Muscle of arm (tissue), 14 donors: ENCODE measurements at places on chromosomes 7 and 10.

DNA sequence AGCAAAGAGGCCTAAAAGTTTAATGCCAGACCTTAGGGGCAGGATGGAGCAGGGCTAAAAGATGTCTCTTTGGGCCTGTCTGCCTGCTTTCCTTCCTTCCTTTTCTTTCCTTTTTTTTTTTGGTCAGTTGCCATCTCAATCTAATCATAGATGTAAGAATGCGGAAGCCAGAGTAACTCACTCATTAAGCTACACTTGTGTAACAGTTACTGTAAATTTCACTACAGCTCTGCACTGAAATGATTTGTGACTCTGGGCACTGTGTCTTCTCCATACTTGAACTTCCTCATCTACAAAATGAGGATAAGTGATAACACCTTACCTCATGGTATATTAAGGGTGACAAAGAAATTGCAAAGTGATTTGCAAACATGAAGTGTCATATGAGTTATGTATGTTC is 75.5 kb upstream of the AGK start:
- no peak for DNase-seq

GRCh38 chr10:8417631-8418030 is 363.1 kb downstream of the GATA3 start:
- DNase-seq = no peak

GRCh38 chr10:129023082-129023481 is 444.0 kb upstream of the MGMT start:
- peak; percentile 88 for DNase-seq

DNA sequence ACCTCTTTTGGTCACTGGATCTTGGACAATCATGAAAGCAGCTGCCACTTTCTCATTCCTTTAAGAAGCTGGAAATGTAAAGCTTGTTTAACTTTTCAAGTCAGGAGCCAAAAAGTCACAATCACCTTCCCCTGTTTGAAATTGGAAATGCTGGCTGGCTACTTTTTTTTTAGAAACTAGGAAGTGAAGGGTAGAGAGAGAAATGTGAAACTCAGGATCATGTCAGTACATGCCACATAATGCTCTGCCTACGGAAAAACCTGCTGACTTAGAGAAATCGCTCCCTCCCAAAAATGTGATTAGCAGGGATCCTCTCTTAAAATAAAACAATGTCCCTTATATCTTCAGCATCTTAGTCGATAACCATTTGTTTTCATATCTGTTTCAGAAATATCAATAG is 188.4 kb upstream of the C7orf33 start:
- no peak for DNase-seq

DNA sequence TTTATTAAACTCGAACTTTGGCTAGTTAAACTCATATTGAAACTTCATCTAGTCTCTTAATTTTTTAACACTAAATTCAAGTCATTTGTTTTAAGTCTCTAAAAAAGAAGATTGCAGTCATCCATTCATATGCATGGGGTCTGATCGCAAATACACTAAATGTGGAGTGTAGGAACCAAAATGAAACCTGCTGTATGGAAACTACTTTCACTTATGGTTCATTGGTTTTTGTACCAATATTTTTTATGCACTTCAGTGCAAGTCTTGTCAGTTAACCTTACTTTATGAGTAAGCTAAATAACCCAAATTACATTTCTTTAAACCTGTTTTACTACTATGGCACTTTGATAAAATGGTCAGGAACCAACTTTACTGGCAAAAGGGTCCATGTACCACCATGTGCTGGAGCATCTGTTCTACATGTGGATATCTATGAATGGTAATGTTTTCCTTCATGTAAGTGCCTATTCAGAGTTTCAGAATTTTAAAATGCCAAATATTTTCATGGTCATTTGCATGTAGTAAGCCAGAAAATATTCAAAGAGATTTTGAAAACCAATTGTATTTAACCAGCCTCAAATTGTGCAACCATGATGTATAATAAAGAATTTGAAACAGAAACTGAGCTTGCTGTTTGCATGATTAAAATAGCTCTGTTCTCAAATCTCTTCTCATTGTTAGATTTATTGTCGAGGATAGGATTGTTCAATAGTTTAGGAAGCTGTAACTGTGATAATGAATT is 7.6 kb upstream of the SUPV3L1 start:
- DNase-seq = no peak

- DNase-seq = peak; percentile 17
Measured at GRCh38 chr7:132270517-132270916, 305.8 kb downstream of the PLXNA4 start.

- DNase-seq = no peak
Measured at GRCh38 chr7:80070391-80070790, 64.2 kb upstream of the GNAI1 start.

DNA sequence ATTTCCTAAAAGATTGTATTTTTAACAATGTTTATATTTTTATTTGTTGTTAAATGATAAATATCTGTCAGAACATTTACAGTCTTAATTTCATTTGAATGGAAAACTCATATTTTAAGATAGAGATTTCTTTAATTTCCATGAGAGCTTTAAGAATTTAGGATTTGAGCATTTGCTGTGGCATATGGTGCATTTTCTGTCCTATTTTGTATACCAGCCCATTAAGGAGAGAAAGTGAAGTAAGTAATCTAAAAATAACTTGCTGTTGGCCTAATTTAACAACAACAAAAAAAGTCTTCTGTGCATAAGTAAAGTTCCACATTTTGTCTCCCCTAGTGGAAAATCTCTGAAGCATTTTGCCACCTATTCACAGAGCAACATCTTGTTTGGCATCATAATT is 190.9 kb upstream of the PPP1R3A start:
- DNase-seq = no peak

DNA sequence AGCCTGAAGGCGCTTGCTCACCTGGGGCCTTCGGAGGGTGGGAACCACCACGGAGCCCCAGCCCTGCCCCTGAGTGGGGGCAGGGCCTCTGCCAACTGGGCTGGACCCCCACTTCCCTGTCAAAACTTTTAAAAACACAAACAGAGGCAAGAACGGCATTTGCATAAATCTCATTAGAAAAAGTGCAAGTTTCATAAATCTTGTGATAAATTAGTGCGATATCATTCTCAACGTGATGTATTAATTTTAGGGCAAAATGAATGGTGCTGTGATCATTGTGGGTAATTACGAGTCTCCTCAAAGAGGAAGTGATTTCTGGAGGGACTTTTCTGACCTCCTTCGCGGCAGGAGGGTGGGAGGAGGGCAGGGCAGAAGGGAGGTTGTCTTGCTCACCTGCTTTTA is 98.3 kb downstream of the CDH23 start:
- DNase-seq = no peak

DNA sequence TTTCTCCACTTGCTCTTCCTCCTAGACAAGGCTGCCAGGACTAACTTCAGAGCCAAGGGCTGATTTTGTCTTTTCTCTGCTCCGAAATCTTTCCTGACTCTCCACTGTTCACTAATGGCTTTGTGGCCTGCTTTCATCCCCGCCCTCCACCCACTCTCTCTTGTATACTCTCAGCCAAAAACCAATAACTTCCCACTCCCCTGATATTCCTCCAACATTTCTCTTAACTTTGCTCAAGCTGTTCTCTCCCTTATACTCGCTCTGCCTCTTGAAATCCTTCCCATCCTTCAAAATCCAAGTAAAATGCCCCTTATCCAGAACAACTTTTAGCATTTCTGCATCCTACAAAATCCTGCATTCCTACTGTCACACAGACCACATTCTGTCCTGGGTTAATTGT is 214.8 kb downstream of the PHTF2 start:
- no peak for DNase-seq

GRCh38 chr7:388961-389701 is 99.2 kb downstream of the FOXL3 start:
- no peak for DNase-seq

GRCh38 chr7:146542101-146542500 is 425.5 kb downstream of the CNTNAP2 start:
- no peak for DNase-seq

DNA sequence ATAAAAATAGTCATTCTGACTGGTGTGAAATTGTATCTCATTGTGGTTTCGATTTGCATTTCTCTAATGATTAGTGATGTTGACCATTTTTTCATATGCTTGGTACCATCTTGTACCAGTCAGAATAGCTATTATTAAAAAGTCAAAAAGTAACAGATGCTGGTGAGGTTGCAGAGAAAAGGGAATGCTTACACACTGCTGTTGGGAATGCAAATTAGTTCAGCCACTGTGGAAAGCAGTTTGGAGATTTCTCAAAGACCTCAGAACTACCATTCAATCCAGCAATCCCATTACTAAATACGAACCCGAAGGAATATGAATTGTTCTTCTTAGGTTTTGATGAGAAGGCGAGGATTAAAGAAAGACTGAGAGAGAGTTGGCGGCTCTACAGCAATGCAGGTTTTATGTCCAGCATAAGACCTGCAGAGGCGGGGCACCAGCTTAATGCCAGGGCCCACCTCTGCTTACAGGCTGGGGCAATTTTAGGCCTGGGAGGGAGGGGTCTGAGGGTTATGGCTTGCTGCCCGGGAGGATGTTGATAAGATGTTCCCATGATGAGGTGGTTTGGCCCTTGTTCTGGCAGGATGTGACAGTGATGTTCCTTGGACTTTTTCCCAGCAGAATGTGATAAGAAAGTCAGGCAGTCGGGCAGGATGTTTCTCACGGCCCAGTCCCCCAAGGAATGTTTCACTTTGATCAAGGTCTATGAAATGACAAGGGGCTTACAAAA is 74.4 kb downstream of the MEST start:
- no peak for DNase-seq

- peak; percentile 31 for DNase-seq
Measured at GRCh38 chr10:88114368-88114767, 250.9 kb downstream of the PTEN start.

- DNase-seq = no peak
Measured at GRCh38 chr10:112585126-112585525, 138.1 kb downstream of the VTI1A start.

DNA sequence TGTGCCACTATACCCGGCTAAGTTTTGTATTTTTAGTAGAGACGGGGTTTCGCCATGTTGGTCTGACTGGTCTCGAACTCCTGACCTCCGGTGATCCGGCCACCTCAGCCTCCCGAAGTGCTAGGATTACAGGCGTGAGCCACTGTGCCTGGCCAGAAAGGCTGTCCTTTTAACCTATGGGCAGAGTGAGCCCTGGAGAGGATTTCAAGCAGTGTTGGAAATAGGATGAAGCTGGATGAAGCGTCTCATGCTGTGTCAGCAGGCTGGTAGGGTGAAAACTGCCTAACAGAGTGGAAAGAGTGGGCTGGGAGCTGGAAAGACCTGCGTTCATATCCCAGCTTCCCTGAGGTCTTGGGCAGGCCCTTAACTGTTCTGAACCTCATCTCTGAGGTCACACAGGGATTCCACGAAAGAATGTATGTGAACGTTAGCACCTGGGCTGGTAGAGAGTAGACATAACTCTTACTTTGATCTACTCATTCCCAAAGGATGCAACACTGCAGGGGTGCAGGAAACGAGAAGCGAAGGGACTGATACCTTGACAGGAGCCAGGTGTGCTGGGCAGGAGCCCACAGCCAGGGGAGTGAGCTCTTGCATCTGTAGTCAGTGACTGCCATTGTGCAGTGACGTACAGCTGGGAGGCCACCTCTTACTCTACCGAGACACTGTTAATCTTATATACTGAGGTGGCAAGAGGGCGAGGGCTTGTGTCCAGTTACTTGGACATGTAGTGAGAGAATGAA is 34.1 kb downstream of the WBP1L start:
- no peak for DNase-seq

GRCh38 chr7:50304129-50304910 is at the start of gene IKZF1:
Gene IKZF1 (plus strand): TSS chr7:50304716. CDS start chr7:50319062, 14,346 bp downstream.
- DNase-seq = no peak

- DNase-seq = peak; percentile 30
Measured at GRCh38 chr7:24979470-24979862, 512 bp downstream of the OSBPL3 start.

GRCh38 chr7:104955276-104955675 is 58.7 kb upstream of the KMT2E start:
- DNase-seq = no peak

DNA sequence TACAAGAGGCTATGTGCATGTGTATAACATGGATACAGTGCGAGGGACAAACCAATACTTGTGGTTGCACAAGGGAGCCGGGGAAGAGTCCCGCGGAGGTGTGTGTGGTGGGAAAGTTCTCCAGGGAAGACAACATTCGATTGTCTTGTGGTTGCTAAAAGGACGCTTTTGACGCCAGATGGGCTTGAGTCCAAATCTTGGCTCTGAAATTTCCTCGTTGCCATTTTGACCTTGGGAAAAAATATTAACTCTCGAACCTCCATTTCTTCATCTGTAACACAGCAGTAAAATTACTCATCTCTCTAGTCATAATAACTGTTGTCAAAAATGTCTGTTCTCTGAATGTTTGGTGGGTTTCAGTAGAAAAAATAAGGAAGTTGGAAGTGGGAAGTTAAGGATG is 16.5 kb downstream of the PLXDC2 start:
- no peak for DNase-seq

DNA sequence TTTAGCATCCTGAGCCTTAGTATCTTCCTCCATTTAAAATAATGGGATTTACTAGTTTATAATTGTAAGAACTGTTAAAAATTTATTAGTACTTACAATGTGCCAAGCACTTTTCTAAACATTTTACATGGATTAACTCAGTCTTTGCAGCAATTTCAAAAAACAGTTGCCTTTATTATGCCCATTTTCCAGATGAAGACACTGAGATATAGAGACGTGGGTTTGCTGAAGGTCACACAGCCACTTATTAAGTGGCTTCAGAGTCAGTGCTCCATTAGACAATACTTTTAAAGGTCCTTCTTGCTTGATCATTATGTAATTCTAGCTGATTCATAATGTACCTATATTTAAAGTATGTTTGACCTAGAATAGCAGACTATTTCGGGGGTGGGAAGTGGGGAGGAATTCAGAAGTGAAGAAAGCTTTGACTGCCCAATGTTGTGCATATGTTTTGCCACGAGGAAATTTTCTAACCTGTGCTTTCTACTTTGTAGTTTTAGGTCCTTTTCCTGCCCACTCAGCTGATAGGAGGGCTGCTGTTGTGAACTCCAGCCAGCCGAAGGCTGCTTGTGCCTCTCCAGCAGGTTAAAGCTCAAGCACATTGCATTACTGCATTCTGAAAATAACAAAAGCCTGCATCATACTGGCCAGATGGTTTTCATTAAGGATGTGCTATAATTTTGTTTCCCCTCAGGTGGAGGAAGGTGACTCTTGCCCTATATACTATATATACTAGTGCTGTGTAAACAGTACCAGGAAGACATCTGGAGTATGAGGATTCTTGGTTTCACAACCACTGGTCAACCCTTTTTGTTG is 4.3 kb downstream of the PLEKHA8 start:
- no peak for DNase-seq

- no peak for DNase-seq
Measured at GRCh38 chr7:93997868-93998267, 6.3 kb downstream of the BET1 start.

DNA sequence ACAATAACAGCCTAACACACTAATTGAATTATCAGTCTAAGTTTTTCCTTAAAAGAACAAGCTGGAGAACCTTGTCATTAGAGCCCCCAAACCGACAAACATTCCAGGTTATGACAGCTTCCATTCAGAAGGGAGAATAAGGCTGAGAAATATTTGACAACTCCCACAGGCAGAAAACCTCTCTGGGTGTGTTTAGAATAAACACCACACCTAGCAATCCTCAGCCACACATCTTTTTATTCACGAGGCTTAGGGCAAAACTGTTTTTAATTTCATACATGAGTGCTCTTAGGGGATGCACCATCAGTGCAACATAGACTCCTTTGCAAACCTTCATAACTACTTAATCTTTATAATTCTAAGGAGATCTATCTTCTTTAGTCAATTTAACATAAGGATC is 24.2 kb downstream of the STN1 start:
- no peak for DNase-seq
